ENCODE measurements at places on chromosomes 1 and 21.
A peak's percentile ranks its signal among the peaks of the same experiment; 100 is the strongest.

GRCh38 chr1:207049974-207050391 lies 1.0 kb downstream of the YOD1 start:
- DNase-seq, result no peak

DNA sequence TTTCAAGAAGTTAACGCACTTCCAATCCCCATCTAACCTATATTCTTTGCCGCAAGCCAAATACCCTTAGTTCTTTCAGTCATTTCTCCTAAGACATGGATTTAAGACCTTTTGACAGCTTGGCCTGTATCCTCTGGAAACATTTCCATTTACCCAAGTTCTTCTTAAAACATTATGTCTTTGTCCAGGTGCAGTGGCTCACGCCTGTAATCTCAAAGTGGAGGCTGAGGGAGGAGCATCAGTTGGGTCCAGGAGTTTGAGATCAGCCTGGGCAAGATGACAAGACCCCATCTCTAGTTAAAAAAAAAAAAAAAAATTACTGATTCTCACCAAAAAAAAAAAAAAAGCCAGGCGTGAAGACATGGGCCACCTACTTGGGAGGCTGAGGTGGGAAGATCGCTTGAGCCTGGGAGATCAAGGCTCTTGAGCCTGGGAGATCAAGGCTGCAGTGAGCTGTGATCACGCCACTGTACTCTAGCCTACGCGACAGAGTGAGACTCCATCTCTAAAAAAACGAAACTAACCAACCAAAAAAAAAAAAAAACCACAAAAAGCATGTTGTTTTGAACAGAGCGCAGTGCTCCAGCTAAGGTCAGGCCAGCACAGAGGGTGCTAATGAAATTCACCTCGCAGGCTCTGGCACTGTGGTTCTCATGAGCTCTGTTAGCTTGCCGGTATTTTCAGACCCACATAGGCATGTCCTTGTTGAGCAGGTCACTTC lies 36.0 kb downstream of the NUAK2 start:
- DNase-seq, result peak; percentile 38

- DNase-seq, result no peak
Observed at GRCh38 chr1:93635614-93636543, 45.8 kb downstream of the BCAR3 start.

DNA sequence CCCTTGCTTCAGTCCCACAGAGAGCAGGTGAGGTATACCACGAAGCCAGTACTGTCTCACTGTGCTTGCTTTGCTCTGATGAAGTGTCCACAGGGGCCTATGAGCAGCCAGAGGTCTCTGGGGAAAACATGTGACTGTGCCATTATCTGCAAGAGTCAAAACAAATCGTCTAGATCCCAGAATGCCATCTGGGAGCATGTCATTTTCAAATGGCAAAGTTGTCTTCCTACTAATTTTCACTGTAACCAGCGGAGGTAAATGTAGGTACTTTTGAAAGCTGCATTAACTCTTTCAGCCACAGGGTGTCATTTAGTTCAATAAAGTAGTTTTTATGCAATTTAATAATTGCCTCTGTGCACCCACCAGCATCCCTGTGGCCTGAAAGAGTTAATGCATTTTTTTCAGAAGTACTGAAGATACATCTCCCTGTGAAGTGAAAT lies 173.6 kb upstream of the SGIP1 start:
- no peak for DNase-seq

DNA sequence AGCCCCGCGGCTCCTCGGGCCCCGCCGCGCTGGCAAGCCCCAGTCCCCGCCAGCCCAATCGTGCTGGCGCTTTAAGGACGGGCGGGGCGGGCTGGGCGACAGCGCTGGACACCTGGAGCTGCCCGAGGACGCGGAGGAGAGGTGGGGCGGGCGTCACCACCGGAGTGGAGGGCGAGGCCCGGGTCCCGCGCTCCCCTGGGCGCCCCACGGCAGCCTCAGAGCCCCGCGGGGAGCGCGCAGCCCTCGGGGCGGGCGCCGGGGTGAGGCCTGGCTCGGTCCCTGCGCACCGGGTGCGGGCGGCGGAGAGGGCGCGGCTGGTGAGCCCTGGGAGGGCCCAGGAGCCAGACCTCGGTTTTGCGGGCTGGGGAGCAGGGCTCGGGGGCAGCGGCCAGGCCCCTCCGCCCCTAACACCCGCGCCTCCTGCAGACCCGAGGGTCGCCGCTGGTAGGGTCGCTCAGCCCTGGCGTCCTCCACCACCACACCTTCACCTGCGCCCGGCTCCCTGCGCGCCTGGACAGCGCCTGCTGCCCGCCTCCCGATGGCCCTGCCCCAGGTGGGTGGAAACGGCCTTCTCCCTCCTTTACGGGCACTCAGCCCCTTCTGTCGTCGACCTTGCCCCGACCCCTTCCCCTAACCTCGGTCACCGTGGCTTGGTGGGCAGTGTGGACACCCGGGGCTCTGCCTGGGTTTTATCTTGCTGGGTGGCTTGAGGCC lies at the start of gene TMEM61:
TSS of gene TMEM61 (plus strand) at position 101 of the 714 bp plus-strand sequence. CDS start at position 539, 438 bp downstream.
- DNase-seq, result no peak

- no peak for DNase-seq
Observed at GRCh38 chr1:115594600-115594999, 47.2 kb upstream of the VANGL1 start.

GRCh38 chr1:168726281-168726680 lies 2.7 kb downstream of the DPT start:
- no peak for DNase-seq

Measured in uterus (tissue), 4 donors.